ENCODE measurements at places on chromosomes 2 and 18.

DNA sequence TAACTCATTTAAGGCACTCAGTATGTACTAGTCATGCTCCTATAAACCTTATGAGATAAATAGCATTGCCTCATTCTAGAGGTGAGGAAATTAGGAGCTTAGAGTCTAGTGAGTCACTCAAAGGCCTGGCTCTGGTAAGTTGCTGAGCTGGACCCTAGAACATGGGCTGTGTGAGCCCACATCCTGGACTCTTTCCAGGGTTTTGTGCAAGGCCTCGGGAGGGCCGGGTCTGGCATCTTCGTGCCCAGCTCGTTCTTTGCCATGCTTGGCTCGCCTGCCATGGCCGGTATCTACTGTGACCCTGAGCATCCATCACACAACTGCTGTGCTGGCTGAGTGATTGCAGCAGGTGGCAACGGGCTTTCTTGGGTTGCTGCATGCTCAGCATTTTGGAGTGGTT, 168.0 kb downstream of the LPIN1 start:
- no peak for DNase-seq

- DNase-seq, result no peak
Observed at GRCh38 chr18:55629133-55629532, 41.1 kb upstream of the TCF4 start.

DNA sequence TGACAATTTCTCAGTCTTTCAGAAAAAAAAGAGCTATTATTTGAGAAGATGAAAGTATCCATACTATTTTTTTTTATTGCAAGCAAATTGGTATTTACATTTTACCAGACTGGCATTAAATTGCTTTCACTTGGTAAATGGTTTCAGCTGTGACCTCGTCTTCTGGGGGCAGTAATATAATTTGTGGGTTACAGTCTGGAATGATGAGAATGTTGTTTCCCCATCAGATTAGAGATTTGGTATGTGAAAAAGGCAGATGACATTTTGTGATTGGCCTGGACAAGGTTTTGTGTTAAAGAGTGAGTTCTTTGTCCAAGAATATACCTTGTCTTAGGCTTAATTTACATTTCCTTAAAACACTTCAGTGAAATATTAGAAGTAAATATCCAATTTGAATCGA, 390.1 kb upstream of the ST6GAL2 start:
- DNase-seq, result no peak

- no peak for DNase-seq
Observed at GRCh38 chr2:70368545-70368944, 66.7 kb upstream of the FAM136A start.

DNA sequence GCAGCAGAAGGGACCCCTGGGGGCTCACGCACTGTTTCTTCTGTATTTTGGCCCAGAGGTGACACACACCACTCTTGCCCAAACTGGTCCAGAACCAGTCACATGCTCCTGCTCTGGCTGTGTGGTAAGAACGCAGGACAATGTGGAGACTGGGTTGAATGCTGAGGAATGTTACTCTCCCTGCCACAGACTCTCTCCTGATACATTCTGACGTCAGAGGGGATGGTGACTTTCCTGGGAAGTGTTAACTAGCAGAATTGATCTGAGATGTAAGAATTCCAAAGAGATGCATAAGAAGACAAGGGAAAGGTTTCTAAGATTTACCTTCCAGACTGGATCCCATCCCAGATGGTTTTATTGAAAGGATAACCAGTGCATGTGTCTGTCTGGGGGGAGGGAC, 100.8 kb downstream of the ASB1 start:
- no peak for DNase-seq

DNA sequence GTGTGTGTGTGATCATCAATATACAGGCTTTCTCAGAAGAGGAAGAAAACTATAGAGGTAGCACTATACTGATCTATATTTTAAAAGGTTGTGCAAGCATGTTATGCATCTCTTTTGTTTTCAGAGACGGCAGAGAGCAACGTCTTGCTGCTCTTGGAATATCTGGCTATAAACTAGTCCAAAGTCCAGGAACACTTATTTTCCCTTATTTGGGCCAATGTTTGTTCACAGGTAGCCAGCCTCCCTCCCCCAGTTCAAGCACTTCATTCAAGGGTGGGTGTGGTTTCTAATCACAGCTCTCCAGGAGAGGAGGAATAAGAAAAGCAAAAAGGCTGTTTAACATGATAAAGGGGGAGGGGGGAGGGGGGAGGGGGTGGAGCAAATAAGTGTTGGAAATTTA, 4.2 kb downstream of the FZD5 start:
- DNase-seq, result no peak

DNA sequence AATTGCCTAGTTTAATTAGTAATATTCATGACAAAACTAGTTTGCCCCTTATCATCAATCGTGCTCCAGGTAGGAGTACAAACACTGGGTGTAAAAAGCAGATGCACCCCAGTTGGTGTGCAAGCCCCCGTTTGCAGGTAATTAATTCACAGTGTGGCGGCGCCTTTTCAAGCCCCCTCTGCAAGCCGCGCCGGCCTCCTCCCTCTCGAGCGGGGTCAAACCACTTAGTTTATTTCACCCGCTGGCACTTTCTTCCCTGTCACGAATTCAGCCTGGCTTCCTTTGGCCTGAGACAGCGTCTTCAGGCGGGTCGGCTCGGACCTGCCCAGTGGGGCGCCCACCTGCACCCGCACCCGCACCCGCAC, 64.7 kb upstream of the MAPRE2 start:
- no peak for DNase-seq

- DNase-seq, result no peak
Observed at GRCh38 chr2:100744589-100744988, 75.3 kb upstream of the NPAS2 start.

GRCh38 chr18:27717250-27717649, 459.7 kb downstream of the CDH2 start:
- DNase-seq, result no peak

DNA sequence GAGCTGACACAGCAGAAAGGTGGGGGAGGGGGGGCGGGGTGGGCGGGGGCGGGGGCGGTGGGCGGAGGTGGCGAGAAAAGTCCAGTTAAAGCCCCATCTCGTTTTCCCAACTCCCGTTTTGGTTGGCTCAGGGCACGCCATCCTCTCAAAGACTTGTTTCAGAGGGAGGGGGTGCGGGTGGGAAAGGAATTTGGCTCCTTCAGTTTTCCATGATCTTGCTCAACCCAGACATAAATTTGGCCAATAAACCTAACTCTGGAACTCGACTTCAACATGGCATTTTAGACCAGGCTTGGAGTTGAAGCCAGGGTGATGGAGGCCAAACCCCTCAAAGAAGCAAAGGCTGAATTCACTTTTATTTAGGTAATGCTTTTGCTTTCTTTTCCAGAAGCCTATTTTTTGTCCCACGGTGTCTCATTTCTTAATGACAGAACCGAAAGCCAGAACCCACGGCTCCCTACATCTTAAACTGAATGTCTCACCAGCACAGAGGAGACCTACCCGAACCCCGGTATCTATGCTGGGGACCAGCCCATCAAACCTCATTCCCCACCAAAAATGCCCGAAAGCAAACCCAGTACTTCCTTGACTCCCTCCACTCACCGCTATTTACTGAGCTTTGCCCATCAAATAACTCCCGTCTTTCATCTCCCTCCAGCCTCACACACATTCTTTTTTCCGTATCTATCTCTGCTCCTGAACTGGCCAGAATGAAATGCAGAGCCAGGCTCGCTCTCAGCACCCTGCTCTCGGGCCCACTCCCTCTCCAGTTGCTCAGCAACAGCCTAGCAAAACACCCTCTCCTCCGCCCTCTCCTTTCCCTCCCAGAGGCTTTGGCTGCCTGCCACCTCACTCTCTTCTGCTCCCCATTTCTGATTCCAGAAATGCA, 4.3 kb downstream of the IGFBP5 start:
- peak; percentile 19 for DNase-seq

DNA sequence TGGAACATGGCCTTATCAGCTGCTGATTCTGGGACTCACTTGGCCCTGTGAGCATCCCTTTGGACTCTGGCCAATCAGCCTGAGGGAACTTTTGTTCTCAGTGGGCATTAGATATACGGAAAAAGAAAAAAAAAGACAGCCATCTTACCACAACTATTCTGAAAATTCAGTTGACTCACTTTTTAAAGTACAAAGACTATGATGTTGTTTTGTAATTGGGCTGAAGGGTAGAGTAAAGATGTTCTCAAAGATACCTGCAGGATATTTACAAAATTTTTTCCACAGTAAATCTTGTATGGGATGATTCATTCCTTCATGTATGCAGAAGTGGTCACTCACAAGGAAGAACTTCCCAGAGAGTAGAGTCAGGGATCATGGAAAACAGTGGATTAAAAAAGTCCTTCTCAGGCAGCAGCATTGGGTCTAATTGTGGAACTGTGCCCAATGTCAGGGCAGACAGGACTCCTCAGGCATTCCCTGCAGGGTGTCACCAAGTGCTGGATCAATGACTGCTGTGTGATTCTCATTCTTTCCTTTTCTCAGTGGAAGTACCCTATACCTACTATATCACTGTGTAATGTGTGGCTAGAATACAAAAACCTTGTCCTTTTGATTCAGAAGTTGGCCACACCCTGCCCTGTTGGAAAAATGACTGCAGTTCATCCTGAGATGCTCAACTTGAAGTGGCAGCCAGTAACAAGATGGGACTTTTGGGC, 35.4 kb downstream of the SULT1C4 start:
- no peak for DNase-seq

Data from effector CD8-positive, alpha-beta T cell (primary cell).